Fibroblast of skin of scalp (primary cell): ENCODE measurements at places on chromosomes 3 and 15.
A peak's percentile ranks its signal among the peaks of the same experiment; 100 is the strongest.

DNA sequence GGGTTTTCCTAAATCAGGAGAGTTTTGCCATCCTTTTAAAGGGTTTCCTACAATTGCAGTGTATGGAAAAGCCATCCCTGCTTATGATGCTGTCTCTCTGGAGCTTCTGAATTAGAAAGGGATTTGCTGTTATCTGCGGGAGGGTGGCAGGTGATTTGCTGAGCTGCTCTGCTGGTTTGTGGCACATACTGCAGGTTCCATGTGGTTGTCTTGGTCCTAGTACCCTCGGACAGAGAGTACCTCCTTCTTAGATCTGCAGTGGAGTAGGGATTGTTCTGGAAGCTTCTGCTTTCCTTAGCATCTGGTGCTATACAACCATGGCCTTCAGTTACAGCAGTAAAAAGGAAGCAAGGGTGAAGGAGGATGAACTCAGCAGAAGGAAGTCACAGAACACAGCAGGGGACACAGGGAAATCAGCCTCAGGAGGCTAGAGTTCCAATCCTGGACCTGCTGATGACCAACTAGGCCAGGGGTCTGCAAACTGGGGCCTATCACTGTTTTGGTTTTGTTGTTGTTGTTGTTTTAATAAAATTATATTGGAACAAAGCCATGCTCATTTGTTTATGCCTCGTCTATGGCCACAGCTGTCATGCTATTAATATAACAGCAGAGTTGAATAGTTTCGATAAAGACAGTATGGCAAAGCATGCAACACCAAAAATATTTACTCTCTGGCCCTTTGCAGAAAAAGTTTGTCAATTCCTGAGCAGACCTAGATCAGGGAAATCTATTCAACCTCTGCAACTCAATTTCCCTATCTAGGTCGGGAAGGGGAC lies 39.5 kb downstream of the STARD5 start:
- DNase-seq: no peak

DNA sequence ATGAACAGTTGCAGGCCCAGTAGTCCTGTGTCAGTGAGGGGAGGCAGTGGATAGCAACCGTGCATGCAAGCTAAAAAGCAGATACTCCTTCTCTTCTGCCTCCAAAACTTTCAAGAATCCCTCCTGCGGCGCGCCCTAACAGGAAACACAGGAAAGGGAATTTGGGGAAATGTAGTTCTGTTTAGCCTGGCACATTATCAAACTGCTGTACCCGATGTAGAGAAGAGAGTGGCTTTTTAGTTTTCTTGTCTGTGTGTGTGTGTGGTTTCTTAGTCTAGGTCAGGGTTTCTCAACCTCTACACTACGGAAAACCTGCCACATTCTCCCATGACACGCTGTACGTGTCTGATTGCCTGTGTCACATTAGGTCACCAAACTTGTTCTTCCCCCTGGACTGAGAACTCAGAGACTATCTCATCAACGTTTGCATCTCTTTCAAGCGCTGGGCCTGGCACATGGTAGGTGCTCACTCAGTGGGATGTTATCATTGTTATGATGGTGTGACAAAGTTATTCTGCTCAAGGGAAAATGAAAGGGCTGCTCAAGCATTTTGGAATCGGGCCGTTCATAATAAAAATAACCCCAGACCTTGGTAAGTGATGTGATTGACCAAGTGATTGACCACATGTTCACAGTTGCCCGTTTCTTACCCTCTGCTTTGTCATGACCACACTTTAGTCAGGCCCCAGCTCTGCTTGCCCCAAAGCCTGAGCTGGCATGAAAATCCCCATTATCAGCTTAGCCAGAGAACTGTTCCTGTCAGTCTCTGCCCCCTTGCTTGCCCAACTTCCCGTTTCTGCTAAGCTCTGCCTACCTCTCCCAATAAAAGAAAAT lies 33.2 kb downstream of the TM4SF4 start:
- DNase-seq: peak; percentile 66

DNA sequence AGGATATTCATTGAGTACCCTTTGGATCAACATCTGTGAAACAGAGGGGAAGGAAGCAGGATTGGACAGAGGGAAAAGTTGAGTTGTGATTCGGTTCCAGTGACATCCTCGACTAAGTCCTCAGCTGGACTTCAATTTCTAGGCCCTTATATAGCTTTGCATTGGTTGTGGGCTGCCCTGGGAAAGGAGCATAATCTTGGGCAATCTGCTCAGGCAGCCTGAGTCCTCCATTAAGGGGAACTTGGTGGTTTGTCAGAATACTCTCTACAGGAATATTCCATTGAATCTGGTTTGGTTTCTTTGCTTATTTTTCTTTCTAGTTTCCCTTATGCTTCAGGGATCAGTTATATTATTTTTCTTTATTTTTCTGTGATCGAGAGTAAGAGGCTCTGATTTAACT lies 94.1 kb downstream of the TCF12 start:
- DNase-seq: no peak

- no peak for DNase-seq
Measured at GRCh38 chr3:49606427-49606826, 52.1 kb downstream of the BSN start.

- DNase-seq: peak; percentile 42
Measured at GRCh38 chr15:101068961-101069653, 149.9 kb downstream of the LRRK1 start.

DNA sequence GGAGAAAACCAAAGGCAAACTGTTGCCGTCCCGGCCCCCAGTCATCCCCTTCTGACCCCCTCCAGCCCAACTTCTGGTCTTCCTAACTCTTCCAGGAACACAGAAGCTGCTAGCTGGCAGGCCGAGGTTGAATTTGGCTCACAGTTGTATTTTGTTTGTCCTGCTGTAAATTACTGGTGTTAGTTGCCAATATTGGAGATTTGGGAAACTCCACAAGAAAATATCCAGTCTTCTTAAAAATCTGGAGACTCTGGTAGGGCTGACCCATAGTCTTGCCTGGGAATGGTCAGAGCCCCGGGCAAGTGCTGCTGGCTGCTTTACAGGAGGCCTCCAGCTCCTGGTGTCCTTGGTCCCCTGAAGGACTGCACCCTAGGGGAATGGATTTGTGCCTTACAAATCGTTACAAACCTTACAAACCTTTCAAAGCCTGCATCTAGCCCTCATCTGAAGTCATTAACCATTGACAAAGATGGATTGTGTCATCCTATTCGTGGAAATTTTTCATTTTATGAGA lies 112.0 kb upstream of the MCTP2 start:
- no peak for DNase-seq

- no peak for DNase-seq
Measured at GRCh38 chr3:69305011-69305410, 80.9 kb downstream of the FRMD4B start.

DNA sequence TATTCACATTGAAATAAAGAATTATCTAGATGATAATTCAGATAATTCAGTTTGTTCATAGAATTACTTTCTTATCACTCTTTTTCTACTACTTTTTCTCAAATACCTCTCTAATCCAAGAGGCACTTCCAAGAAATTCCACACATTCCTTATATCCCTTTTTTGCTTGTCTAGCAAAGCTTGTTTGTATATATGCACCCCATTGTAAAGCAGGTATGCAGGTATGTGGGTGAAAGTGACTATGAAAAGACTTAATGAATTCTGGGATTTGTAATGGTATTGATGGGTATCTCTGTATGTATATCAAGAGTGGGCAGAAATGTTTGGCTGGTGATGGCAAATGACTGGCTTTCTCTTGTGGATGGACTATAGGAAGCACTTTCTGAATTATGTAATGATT lies 94.1 kb upstream of the FGF7 start:
- DNase-seq: no peak

DNA sequence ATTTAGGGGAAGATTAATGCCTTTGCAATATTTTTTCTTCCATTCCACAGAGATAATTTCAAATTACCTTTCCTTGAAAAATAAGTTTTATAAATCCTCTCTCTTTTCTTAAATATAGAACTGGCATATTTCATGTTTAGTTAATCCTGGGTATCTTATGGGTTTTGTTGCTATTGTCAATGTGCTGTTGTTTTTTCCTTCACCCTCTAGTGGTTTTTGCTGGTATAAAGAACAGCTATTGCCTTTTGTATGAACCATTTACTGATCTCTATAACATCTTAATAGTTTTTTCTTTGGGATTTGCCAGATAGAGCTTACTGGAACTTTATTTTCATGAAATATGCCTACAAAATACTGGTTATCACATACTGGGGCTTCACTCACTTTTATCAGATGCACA lies 359.6 kb upstream of the DPPA4 start:
- no peak for DNase-seq

DNA sequence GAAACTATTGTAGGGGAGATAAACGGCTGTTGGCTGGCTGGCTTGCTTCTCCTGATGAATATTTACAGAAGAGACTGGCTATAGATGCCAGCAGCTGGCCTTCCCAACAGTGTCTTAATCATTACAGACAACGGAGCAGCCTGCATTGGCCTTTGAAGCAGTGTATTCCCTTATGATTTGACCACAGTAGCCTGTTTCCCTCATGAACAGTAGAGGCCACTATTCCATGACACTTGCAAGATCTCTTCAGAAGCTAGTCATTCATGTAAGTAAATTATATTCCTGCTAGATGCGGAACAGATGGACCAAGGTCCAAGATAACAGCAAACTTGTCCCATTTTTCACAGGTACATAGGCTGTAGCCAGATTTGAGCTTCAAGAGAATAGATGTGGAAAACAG lies 47.3 kb downstream of the TMCO5A start:
- DNase-seq: peak; percentile 54

- peak; percentile 33 for DNase-seq
Measured at GRCh38 chr3:103048068-103048722, 613.4 kb downstream of the ZPLD1 start.
